Activated T-cell treated with anti-CD3 and anti-CD28 coated beads, Interleukin-2, amount 50 U/mL, for 72 hours (primary cell): ENCODE measurements at places on chromosomes 13 and 19. TPM values are rescaled to one million over a fixed set of nuclear protein-coding genes. Genes with fewer than 3 reads are reported as not detected.

GRCh38 chr19:8208119-8208921 is 850 bp upstream of the CERS4 start:
- no peak for DNase-seq

GRCh38 chr19:45279587-45280192 is 28.6 kb downstream of the MARK4 start:
- DNase-seq: no peak

GRCh38 chr13:90238413-90238812 is 1109.1 kb upstream of the MIR17HG start:
- no peak for DNase-seq

DNA sequence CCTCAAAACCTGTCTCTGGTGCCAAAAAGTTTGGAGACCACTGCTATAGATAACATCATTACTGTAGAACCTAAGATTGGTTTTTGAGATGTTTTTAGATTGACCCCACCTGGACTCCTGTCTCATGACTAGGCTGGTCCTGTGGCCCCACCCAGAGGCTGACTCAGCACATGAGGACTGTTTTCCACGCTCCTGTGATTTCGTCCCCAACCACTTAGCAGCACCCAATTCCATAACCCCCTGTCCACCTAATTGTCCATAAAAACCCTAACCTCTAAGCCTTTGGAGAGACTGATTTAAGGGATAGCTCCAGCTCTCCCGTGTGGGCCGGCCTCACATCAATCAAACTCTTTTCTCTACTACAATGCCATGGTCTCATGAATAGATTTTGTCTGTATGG is 25.6 kb upstream of the GAS6 start:
- DNase-seq: no peak

DNA sequence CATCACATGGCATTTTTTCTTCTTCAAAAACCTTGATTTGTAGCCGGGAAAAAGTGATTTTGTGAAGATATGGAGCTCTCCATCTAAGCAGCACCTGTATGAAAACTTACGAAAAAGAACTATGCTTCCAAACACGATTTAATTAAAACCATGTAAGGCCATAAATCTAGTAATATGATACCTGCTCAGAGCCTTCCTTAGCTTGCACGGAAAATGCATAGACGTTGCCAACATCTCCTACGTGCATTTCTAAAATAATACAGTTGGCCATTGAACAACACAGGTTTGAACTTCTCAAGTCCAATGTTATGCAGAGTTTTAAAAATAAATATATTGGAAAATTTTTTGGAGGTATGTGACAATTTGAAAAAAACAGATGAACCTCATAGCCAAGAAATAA is 59.1 kb upstream of the RNF113B start:
- DNase-seq: no peak

DNA sequence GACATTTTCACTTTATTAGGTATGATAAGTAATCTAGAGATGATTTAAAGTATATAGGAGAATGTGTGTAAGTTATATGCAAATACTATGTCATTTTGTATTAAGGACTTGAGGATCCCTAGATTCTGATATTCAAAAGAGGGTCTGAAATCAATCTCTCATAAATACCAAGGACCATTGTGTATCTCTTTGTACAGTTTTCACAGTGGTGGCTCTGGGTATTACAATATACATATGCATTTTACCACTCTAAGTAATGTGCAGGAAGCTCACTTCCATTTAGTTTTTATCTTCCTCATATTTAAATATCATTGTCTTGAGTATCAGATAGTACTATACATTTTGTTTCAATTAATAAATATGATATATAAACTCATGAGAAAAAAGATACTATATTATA is 862.6 kb upstream of the PCDH20 start:
- no peak for DNase-seq

- DNase-seq: no peak
Observed at GRCh38 chr13:30884543-30884942, 21.5 kb upstream of the MEDAG start.

DNA sequence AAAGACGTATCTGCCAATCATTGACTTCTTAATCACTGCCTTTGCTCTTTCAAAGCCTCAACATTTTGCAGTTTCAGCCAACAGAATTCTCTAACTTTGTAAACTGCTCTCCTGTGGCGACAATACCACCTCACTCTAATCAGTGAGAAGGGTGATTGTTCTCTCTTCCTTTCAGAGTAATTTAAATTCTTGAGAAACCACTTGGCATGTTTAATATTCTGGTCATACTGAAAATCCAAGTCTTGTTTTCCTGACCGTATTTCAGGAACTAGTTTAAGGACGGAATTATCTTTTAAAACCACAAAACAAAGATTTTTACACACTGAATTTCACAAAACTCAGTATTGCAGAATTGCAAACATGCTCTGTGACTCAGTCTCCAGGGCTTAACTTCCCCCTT is 5.2 kb upstream of the CDC16 start:
- DNase-seq: no peak

Gene GZMM
- total RNA-seq: 31.0 TPM

Gene ZNF580
- total RNA-seq: 46.1 TPM

- no peak for DNase-seq
Observed at GRCh38 chr13:35005051-35005450, 63.0 kb downstream of the NBEA start.

Gene OR4F17
- not detected for total RNA-seq

- DNase-seq: no peak
Observed at GRCh38 chr13:74243637-74244526, 109.7 kb upstream of the KLF12 start.

GRCh38 chr13:21033856-21034602 is 27.4 kb downstream of the LATS2 start:
- no peak for DNase-seq

Gene DEDD2
- total RNA-seq: 28.8 TPM

Gene CAPS
- 20.9 TPM for total RNA-seq

Gene ICAM4
- total RNA-seq: 1.9 TPM

DNA sequence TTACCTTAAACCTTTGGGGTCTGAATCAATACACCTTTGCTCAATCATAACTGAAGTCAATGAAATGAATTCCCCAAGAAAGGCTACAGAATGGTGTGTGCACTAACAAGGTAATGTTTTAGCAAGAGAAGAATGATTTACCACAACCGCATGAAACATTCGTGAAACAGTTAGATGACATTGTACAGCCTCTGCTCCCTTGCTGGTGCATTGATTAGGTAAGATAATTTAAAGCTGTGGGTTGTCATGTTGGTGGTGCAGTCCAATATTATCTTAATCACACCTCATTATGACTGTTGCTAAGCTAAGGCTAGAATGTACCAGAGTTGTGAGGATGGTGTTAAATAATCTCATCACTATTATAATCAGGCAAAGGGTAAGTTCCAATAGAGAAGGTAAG is 1673.2 kb upstream of the PRR20A start:
- DNase-seq: no peak

Gene MUC16
- 0.05 TPM for total RNA-seq

- peak; percentile 60 for DNase-seq
Observed at GRCh38 chr19:45798995-45799517, 6.4 kb upstream of the DMWD start.

DNA sequence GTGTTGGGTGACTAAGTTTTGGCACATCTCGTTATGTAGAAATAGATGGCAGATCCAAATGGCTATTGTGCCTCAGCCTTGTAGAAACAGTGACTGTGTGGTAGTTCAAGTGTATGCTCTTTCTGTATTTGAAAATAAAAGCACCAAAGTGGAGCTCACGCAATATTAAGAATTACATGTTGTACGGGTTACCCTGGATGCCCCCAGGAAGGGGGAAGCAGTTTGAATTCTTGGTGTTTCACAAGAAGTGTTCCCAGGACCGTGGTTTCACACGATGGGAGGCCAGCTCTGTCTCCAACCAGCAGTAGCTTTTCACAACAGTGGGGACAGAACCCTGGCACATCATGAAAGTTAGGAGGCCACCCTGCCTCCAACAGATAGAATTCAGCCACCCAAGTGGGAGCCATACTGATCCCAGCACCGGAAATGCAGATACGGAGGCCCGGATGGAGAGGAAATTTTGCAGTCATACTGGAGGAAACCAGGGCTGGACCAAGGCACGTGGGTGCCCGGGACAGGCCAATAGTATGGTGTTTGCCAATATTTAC is 8.9 kb downstream of the FLT1 start:
- no peak for DNase-seq

DNA sequence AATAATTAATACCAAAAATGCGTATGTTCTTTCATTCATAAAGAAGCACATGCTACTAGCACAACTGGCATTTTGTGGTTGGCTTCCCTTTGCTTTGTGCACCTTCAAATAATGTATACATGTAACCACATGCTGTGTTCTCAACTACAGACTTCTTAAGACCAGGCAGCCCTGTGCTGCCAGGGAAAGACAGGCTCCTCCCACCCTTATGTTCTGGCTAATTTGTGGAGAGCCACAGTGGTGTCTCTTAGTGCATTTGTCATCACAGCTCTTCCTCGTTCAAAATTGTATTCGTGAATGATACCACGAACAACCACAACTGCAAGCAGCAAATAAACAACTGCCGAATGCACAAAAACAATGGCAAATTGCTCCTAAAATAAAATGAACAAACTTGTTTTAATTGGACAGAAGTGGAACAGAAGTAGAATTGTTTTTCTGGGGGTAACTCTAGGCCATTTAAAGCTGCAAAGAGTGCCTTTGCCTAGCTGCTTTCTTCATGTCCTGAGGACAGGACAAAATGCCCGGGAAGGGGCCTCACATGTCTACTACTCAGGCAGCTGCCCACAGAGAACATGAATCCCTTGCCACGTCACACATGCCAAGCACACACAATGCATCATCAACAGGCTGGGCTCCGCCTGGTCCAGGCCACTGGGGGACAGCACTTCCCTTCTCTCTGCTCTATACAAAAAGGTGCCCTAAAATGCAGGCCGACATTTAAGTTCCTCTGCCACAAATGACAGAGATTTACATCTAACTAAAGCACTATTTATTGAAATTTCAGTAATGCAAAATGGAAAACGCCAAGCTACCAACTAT is 21.7 kb downstream of the IRS2 start:
- peak; percentile 34 for DNase-seq

- no peak for DNase-seq
Observed at GRCh38 chr19:4500841-4501591, 17.3 kb downstream of the PLIN4 start.

DNA sequence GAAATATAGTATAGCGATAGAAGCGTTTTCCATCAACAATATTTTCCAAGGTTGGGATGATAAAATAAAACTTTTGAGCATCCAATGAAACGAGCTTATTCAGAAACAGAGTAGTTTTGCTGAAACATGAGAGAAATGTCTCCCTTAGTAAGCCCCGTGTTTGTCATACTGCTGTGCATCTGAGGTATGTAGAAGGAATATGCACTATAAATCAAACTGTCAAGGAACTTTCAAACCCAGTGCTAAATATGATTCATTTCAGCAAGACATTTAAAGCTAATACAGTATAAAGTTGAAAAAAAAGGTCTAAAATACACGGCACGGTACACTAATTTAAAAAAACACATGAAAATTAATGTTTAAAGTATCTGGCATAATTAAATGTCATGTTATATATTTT is 546.2 kb downstream of the SLITRK5 start:
- DNase-seq: no peak

DNA sequence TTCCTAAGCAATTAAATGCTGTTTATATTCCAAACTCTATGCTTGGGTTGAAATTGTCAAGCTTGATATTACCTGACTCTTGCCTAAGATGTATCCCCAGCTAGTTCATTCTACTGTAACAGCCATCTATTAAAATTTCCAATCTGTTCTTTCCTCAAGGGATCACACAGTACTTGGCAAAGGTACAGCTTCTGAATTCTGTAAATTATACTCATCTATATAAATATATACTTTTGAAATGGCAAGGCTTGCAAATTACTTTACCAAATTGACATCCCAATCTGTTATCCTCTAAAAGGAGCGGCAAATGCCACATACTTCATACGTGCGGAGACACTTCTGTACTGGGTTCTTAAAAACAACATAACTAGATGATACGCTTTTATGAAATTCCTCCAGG is 330.2 kb downstream of the DNAJC15 start:
- DNase-seq: no peak
